Globus pallidus (tissue), 1 donor: ENCODE measurements at places on chromosomes 13 and 19.

DNA sequence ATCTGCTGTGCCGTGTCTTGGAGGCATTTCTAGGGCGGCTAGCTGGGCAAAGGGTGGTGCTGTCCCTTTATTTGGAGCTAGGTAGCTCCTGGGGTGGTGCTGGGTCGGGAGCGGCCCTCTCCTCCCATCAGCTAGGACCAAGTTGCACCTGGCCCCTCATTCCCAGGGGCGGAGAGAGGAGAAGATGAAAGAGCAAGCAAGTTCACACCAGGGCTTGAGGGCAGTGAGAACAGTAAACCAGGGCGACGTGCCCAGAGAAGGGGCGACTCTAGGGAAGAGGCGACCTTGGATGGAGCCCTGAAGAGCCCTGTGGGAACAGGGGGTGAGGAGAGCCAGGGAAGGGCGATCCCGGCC is 17.0 kb upstream of the KCNN1 start:
- no peak for DNase-seq

DNA sequence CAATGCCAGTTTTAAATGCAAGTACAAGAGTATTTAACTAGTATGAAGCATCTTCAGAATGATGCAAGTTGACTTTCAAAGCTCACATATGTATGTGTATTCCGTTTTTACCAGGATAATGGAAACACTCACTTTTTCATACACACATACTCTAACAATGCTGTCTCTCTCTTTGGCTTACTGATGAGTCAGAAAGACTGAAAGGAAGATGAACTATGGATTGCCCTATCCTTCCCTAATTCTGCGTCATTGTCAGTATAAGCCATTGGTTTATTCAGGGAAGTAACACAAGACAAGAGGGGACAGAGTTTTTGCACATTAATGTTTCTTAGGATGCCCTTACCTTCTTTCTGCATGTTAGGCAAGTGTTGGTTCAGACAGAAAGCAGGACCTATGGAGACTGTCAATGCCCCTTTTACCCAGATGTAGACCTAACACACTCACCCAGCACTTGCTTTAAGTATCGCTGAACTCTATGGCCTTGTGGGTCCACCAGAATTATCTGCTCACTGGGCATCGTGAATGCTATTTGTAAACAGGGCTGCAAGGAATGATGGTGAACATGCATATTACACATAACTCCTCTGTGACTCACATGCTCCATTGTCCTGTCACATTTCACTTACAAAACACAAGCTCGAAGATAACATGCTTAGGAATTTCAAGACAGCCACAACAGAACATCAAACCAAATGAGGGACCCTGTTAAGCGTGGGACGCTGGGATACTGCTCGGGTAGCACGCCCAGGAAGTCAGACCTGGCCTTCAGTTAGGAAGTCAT is 10.0 kb upstream of the OXGR1 start:
- no peak for DNase-seq

DNA sequence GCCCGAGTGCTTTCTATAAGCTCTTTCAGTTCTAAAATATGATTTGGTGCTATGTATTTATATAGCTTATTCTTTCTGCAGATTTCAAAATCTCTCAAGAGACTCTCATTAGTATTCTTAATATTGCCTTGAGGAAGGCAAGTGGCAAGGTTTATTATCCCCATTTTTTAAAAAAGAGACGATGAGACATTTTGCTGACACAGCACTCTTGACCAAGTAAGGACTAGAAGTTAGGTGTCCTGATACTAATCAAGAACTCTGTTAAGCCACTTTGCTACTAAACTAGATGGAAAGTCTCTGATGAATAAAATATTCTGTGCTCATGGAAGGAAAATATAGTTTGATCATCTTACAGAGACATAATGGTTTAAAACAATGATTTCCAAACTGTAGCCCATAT is 164.7 kb downstream of the MZT1 start:
- DNase-seq, result no peak

DNA sequence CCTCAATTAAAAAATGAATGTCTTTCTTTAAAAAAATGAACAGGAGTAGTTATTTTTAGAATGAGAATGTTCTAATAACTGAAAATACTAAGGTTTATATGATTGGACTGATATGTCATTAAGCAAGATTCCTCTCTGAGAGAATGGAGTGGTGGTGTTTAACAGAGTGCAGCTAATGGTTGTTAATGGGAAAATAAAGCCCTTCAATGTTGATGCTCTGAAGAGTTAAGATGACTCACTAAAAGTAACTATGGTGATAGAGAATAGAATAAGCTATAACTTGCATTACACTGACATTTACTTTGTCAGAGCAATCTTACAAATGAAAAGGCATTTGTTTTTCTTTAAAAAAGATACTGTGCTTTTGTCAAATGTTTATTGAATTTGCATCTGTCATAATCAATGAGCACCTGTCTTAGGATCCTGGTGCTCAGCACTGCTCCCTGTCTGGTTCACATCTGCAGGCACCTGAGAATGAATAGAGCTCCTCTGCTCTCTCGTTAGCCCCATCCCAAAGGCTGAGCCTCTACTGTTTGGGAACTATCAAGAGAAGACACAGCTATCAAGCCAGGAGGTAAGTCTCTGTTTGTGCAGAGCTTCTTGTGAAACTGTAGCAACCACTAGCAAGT is 15.1 kb downstream of the PABPC3 start:
- DNase-seq, result no peak

DNA sequence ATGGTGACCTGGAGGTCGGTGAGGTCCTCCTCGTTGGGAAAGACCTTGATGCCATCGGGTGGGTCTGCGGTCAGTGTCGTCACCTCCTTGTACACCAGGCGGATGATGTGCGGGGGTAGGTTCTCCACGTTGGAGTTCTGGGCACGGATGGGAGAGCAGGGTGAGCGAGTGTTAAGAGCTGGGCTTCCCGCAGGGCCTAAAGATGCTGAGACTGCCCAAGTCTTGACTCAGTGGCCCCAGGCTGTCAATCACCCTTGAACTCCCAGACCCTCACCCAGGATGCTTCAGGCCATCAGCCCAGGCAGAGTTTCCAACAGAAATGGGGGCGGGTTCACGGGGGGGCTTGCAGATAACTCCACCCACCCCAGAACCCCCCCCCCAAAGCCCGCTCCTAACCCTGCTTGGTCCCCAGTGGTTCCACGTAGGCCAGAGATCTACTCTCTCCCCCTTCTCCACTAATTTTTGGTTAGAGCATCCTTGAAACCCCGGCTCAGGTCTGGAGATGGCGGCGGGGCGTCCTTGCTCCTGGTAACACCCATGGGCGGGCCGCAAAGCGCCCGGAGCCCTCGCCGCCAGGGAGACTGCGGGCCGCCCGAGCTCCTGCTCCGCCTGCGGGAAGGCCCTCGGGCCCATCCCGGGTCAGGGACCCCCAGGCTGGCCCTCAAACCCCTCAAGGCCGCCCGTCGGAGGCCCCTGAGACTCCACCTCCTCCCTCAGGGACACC is 600 bp downstream of the UBE2S start:
- no peak for DNase-seq

- DNase-seq, result no peak
Measured at GRCh38 chr19:46732966-46733689, 12.7 kb upstream of the FKRP start.

- DNase-seq, result no peak
Measured at GRCh38 chr19:10854350-10855089, 6.3 kb downstream of the C19orf38 start.

DNA sequence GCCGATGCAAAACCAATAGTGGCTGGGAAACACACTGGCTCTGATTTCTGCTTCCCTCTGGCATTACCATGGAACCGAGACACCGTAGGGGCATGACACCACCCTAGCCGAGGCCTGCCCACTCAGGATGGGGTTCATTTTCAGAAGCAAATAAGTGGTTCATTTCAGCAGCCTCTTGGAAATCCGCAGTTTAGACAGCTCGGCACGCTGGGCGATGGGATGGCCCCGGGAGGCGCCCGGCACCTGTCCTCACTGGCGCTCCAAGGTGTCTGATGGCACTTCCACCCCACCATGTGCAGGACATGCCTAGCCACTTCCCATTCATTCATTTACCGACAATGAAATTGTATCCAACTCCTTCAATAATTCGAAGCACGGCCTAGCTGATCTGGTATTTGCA is 33.8 kb downstream of the KLF2 start:
- no peak for DNase-seq

GRCh38 chr13:105389373-105389772 is 1146.1 kb downstream of the EFNB2 start:
- DNase-seq, result no peak

DNA sequence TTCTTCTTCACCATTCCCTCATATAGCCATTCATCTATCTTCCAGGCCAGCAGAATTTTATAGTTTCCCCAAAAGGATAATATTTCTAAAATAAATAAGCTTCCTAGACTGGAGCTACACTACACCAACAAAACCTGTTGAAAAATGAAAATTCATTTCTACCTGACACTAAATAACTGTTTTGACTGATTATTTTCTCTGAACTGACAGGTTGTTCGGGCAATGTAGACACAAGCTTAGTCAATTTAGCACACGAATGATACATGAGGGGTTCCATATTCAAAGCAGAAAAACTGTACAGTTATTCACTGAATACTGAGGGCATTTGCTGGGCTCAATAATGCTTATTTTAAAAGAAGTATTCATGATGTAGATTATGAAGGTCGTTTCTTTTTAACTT is 589.7 kb downstream of the LIG4 start:
- DNase-seq, result no peak

GRCh38 chr19:36103842-36104552 is 6.9 kb upstream of the OVOL3 start:
- DNase-seq, result no peak

- DNase-seq, result no peak
Measured at GRCh38 chr13:43305416-43305815, 282.0 kb downstream of the DNAJC15 start.

DNA sequence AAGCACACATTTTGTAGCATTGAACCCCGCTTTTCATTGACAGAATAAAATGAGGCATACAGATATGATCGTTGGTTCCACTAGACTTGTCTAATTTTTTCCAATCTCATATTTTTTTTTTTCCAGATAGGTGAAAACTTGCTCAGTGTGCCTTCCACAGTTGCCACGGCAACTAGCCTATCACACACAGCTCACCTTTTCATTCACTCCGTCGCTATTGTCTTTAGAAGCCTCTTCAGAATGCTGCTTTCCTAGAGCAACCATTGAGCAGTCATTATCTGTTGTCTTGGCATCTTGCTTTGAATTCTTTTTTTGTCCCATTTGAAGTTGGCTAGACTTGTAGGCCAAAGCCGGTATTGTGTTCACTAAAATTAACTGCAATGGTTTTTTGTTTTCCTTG is 37.7 kb upstream of the ESD start:
- no peak for DNase-seq

GRCh38 chr13:45474584-45475454 is 10.1 kb downstream of the COG3 start:
- DNase-seq, result no peak

DNA sequence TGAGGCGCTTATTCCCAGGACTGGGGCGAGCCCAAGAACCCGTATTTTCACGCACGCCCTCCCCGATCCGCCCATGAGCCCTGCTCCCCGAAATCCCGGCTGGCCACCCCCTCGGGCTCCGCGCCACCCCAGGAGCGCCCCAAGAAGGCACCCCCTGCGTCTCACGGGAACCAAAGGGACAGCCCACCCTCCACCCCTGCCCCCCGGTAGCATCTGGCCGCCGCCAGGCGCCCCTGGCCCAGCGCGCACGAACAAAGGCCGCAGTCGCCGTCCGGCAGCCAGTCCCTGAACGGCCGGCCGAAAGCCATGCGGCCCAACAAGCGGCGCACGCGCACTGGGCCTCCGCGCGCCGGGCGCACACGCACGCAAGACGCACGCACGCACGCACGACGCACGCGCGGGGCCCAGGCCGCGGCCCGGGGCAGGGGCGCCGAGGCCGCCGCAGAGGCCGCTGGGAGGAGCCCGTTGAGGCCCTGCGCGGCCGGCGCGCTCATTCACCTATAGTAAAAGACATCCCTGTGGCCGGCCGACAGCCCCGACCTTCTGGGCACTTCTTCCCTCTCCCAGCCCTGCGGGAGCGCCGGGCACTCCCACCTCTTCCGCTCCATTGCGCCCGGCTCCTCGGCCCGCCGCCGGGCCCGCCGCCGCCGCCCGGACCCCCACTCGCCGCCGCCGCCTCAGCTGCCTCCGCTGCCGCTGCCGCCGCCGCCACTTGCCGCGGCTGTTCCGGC is 476 bp downstream of the MBD3 start:
- DNase-seq, result peak; percentile 86

GRCh38 chr13:109746364-109746763 is 40.0 kb downstream of the IRS2 start:
- DNase-seq, result no peak

GRCh38 chr13:111577208-111577828 is 256.9 kb downstream of the TEX29 start:
- DNase-seq, result no peak

GRCh38 chr13:22837980-22838647 is 342.7 kb upstream of the SGCG start:
- DNase-seq, result peak; percentile 8

GRCh38 chr19:49696115-49696514 is 5.2 kb downstream of the CPT1C start:
- no peak for DNase-seq

- DNase-seq, result no peak
Measured at GRCh38 chr13:106213028-106213757, 322.3 kb downstream of the EFNB2 start.

DNA sequence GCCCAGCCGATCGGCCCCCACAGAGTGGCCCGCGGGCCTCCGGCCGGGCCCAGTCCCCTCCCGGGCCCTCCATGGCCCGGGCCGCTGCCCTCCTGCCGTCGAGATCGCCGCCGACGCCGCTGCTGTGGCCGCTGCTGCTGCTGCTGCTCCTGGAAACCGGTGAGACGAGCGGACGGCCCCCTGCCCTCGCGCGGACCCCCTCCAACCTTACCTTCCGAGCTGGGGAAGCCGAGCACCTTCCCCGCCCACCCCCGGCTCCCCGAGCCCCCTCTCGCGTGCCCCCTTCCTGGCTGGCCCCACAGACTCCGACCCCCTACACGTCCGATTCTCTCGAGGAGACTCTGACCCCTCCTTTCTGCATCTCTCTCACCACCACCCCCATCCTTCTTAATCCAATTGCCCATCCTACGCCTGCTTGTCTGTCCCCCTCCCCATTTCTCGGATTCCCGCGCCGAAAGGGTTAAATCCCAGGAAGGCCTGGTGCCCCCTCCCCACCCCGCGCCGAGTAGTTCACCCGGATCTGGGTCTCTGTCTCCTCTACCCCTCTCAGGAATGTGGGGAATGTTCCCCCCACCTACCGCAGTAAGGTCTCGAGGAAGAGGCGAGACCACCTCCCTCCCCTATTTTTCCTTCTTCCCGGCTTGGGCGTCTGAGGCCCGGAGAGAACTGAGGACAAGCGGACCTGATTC is 502 bp downstream of the NECTIN2 start:
- no peak for DNase-seq

DNA sequence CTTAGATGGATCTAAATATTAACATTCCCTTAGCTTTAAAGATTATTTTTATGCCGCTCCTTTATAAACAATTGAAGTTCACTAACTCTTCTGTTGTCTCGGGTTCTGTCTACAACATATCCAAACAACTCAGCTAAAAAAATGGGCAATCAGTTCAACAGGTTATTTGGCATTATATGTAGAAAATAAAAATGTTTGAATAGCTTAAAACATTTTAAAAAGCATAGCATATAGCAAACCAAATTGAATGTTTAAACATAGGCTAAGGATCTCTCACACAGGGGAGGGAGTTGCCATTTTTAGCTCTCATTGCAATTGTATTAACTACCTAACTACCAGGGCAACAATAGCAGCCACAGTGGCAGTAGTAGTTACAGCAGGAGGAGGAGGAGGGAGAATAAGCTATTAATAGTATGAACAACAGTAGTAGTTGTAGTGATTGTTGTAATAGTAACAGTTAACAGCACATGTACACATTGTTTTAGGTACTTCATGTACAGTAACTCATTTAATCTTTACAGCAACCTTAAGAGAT is 404.2 kb downstream of the KCNRG start:
- no peak for DNase-seq

- DNase-seq, result no peak
Measured at GRCh38 chr13:105474983-105475610, 1060.4 kb downstream of the EFNB2 start.
